ENCODE measurements at places on chromosomes 12 and 14. TPM values are rescaled to one million over a fixed set of nuclear protein-coding genes. Genes with fewer than 3 reads are reported as not detected.

DNA sequence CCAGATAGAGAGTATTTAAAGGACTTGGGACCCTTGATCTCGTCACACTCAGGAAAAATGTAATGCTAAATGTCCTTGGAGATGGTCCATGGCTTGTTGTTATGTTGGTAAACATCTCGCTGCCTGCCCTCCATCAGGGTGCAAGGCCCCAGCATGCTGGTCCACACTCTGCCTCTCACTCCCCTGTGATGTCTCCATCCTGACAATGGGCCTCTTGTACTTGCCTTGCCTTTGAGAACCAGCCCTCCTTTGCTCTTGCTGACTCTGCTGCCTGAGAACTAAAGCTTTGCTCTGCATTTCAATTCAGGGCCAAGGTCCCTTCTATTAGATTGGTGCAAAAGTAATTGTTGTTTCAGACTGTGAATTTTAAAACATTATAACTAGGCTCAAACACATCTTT, 131.0 kb upstream of the LMNTD1 start:
- no peaks in the 10 kb centered on the region for H3K36me3 ChIP-seq
- no peak for DNase-seq
- no peaks in the 10 kb centered on the region for H3K4me1 ChIP-seq
- H3K4me3 ChIP-seq: no peak overlapping the region

GRCh38 chr12:31773867-31774266, 45.0 kb upstream of the AMN1 start:
- H3K27me3 ChIP-seq: no peaks in the 10 kb centered on the region
- no peak overlapping the region for H3K27ac ChIP-seq
- DNase-seq: no peak
- no peaks in the 10 kb centered on the region for H3K36me3 ChIP-seq
- no peak overlapping the region for H3K4me3 ChIP-seq
- no peaks in the 10 kb centered on the region for H3K4me1 ChIP-seq

The ADGRD1 gene
- 10.8 TPM for total RNA-seq

The ZDHHC22 gene
- total RNA-seq: 0.09 TPM

The ZFHX2 gene
- total RNA-seq: 0.35 TPM
